ENCODE measurements at places on chromosomes 6 and 20. TPM values are rescaled to one million over a fixed set of nuclear protein-coding genes. Genes with fewer than 3 reads are reported as not detected.

- no peak for DNase-seq
- H3K4me3 ChIP-seq = no peak overlapping the region
- no peak overlapping the region for H3K27ac ChIP-seq
- H3K4me1 ChIP-seq = no peaks in the 10 kb centered on the region
- H3K36me3 ChIP-seq = no peaks in the 10 kb centered on the region
These were observed 54.2 kb downstream of the TSBP1 start for GRCh38 chr6:32317541-32317940.

GRCh38 chr20:2313316-2313715 lies 17.5 kb downstream of the TGM3 start:
- H3K27ac ChIP-seq = no peak overlapping the region
- H3K4me1 ChIP-seq = no peaks in the 10 kb centered on the region
- H3K27me3 ChIP-seq = no peaks in the 10 kb centered on the region
- no peak overlapping the region for H3K4me3 ChIP-seq
- no peak for DNase-seq

ATP6V1G2 gene
- 2.1 TPM for total RNA-seq

GRCh38 chr6:82144852-82145340 lies 102.6 kb downstream of the IBTK start:
- no peaks in the 10 kb centered on the region for H3K36me3 ChIP-seq
- no peak overlapping the region for H3K4me3 ChIP-seq
- H3K4me1 ChIP-seq = no peaks in the 10 kb centered on the region
- H3K27ac ChIP-seq = no peak overlapping the region
- H3K27me3 ChIP-seq = no peaks in the 10 kb centered on the region
- DNase-seq = no peak

DNA sequence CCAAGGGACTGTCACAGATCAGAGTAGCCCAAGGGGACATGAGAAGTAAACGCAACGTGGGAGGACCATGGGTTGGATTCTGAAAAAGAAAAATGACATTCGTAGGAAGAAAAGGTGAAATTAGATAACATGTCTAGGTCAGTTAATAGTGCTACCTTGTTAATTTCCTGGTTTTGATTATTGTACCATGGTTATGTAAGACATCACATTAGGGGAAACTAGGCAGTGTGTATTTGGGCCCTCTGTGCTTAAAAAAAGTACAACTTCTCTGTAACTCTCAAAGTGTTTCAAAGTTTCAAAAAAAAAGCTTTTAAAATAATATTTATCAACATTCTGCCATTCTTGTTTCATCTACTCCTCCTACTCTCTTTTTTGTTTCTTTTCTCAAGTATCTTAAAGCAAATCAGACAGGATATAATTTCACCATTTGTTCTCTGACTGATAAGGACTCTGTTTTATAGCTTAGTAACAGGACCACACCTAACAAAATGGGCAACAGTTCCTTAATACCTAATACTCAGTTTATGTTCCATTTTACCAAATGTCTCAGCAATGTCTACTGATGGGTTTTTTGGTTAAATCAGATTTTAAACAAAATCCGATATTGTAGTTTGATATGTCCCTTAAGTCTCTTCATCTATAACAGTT lies 97.1 kb upstream of the PLCB4 start:
- H3K36me3 ChIP-seq = no peaks in the 10 kb centered on the region
- no peaks in the 10 kb centered on the region for H3K27me3 ChIP-seq
- no peak for DNase-seq
- H3K4me3 ChIP-seq = no peak overlapping the region
- no peaks in the 10 kb centered on the region for H3K4me1 ChIP-seq
- H3K27ac ChIP-seq = no peak overlapping the region

DNA sequence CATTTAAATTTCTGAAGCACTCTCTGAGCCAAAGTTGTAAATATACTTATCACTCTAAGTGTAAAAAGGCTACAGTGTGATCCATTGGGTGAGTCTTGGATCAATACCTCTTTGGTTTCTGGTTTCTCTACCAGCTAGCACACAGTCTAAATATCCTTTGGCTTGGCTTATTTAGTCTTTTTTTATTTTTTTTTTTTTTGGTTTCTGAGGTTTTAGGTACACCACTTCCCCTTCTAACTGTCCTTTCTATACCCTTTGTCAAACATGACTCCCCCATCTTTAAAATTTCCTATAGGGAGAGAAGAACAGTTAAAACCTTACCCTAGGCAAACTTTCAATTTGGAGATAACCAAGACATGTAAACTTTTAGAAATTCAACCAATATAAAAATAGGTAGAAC lies 379.0 kb downstream of the PHF3 start:
- no peaks in the 10 kb centered on the region for H3K4me1 ChIP-seq
- DNase-seq = no peak
- no peak overlapping the region for H3K4me3 ChIP-seq
- H3K27me3 ChIP-seq = no peaks in the 10 kb centered on the region

DNA sequence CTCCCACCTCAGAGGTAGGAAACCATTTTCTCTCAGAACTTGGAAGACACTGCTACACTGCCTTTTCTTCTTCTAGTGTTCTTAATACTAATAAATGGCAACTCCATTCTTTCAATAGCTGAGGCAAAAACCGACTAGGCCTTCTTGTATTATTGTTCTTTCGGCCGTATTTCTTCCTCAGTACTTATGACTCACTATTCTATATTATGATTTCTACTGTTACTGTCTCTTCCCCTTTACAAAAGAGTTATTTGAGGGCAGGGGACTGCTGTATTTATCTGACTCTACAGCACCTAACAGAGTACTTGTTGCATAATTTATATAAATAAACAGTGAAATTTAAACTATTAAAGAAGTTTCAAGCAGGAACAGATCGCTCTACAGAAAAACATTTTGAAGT lies 3.1 kb downstream of the DNAAF9 start:
- H3K4me3 ChIP-seq = no peak overlapping the region
- H3K27ac ChIP-seq = no peak overlapping the region
- no peaks in the 10 kb centered on the region for H3K36me3 ChIP-seq
- no peak for DNase-seq
- H3K4me1 ChIP-seq = peaks cover 22% of the 10 kb centered on the region
- no peaks in the 10 kb centered on the region for H3K27me3 ChIP-seq

GRCh38 chr6:53301801-53302537 lies 46.8 kb downstream of the ELOVL5 start:
- H3K36me3 ChIP-seq = no peaks in the 10 kb centered on the region
- DNase-seq = no peak
- no peaks in the 10 kb centered on the region for H3K27me3 ChIP-seq
- no peak overlapping the region for H3K27ac ChIP-seq
- H3K4me3 ChIP-seq = no peak overlapping the region

DNA sequence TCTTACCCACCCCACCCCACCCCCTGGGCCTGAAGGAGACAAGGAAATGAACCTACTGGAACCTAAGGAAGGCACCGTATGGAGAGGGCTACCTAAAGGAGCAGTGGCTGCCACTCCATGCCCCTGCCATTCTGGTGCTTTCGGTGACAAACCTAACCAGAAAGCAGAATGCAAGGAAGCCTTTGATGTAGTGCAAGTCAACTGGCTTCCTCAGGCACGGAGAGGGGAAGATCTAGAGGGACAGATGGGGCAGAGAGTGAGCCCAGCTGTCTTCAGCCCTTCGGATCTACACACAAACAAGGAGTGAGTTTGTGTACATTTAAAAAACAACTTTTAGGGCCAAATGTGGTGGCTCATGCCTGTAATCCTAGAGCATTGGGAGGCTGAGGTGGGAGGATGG lies 39.5 kb downstream of the PPP1R16B start:
- no peak overlapping the region for H3K4me3 ChIP-seq
- H3K27ac ChIP-seq = peak overlapping the region; percentile 6
- no peaks in the 10 kb centered on the region for H3K27me3 ChIP-seq
- H3K4me1 ChIP-seq = peaks cover 37% of the 10 kb centered on the region
- DNase-seq = peak; percentile 51

DNA sequence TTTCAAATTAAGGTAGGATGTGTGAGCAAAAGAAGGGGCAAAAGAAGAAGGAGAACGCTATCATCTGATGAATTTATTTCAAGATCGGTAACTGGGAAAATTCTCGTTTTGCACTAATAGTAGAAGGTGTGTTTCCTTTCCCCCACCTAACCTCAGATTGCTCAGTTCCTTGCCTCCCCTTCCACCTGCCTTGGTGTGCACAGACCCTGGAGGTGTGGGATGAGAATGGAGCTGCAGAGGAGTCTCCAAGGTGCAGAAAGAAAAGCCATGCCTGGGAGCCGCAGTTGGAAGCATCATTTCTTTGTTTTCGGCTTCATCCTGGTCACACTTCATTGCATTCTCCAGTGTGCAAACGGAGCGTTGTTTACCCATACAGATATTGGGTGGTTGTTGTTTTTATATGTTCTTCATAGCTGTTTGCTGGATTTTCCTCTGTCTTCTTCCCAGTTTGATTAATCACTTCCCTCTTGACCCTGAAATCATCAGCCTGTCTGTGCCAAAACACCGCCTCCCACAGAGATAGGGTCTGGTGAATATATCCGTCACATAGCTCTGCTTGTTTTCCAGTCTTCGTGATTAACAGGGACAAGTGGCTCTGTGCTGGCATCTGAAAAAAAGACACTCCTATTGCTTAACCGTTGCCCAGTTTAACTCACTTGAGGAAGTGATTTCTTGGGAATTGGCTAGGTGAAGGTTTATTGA lies 40.2 kb upstream of the NEDD9 start:
- H3K36me3 ChIP-seq = peaks cover 13% of the 10 kb centered on the region
- no peak for DNase-seq
- no peak overlapping the region for H3K4me3 ChIP-seq
- no peak overlapping the region for H3K27ac ChIP-seq

CCR6 gene
- not detected for total RNA-seq

DNA sequence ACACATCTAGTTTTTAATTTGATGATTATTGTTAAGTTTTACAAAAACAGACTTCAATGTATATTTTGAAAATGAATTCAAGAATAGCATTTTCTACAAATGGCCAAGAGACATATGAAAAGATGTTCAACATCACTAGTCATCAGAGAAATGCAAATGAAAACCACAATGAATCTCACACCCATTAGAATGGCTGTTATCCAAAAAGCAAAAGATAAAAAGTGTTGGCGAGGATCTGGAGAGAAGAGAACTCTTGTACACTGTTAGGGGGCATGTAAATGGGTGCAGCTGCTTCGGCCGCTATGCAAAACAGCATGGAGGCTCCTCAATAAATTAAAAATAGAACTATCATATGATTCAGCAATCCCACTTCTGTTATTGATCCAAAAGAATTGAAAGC lies 185.8 kb upstream of the CCN2 start:
- DNase-seq = no peak
- H3K4me3 ChIP-seq = no peak overlapping the region
- H3K4me1 ChIP-seq = no peaks in the 10 kb centered on the region
- H3K27me3 ChIP-seq = no peaks in the 10 kb centered on the region
- no peaks in the 10 kb centered on the region for H3K36me3 ChIP-seq

- H3K4me3 ChIP-seq = no peak overlapping the region
- no peak for DNase-seq
- H3K4me1 ChIP-seq = no peaks in the 10 kb centered on the region
- peaks cover 7% of the 10 kb centered on the region for H3K27me3 ChIP-seq
- no peaks in the 10 kb centered on the region for H3K36me3 ChIP-seq
- H3K27ac ChIP-seq = no peak overlapping the region
These were observed 20.2 kb upstream of the TOX2 start for GRCh38 chr20:43894491-43894890.

GNMT gene
- total RNA-seq = 2.0 TPM

DNA sequence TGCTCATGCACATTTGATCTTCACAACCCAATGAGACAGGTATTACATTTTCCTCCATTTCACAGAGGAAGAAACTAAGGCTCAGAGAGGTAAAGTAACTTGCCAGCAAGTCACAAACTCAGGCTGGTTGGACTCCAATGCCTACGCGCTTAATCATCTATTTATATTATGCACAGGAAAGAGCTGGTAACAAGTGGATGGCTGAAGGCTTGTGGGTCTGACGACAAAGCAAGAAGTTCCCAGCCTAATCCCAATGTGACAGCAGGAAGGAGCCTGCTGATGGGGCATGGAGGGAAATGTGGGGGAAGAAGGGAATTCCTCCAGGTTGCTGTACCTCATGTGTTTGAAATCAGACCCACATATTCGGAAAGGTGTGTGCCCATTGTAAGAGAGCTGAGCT lies 3.9 kb downstream of the CDH22 start:
- H3K36me3 ChIP-seq = no peaks in the 10 kb centered on the region
- H3K4me3 ChIP-seq = no peak overlapping the region
- H3K27ac ChIP-seq = no peak overlapping the region
- DNase-seq = no peak

SLC2A10 gene
- 0.79 TPM for total RNA-seq

DNA sequence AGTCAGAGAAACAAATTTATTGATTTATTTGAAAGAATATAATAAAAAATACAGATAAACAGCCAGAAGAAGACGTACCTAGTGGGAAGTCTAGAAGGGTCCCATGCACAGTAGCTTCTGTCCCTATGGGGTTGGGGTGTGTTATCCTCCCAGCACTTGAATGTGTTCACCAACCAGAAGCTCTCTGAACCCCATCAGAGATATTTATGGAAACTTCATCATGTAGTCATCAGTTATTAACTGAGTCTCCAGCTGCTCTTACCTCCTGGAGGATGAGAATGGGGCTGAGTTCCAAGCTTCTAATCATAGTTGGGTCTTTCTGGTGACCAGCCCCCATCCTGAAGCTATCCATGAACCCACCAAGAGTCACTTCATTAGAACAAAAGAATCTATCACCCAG lies 15.4 kb upstream of the USP45 start:
- no peak overlapping the region for H3K4me3 ChIP-seq
- H3K27me3 ChIP-seq = no peaks in the 10 kb centered on the region
- no peaks in the 10 kb centered on the region for H3K4me1 ChIP-seq
- H3K36me3 ChIP-seq = peaks cover 6% of the 10 kb centered on the region
- DNase-seq = no peak

DNA sequence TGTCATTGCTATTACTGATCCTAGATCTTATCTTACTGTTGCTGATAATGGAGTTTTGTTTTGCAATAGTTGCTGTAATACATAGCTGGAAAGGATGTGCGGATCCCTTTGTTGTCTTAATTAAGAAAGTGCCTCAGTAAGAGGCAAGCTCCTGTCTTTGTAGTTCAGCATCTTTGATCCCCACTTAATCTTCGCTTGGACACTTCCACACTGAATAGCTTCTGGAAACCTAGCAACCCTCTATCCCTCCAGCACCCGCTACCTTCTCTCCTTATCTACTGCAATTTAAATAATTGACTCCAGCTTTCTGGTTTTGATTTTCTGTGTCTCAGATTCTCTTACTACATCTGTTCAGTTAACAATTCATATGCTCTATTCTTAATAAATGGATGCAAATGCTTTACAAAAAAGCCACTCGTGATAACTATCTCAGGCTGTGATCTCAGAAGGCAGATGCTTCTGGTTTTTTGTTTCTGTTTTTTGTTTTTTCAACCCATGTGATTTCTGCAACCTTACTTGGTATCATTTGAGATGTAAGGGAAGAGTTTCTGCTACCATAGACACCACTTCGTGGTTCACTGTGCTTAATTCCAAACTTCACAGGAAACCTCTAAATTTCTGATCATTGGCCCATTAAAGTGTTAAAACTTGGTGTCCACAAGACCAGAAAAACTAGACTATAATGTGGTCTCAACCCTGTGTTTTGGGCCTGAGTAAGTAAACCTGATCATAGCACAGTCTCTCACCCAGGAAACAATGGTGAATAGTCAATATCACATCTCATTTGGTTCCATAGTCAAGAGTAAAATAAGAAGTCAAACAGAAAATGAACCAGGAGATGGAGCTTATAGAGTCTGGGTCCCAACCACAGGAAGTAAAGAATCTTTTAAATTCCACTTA lies 352.1 kb upstream of the SOX4 start:
- DNase-seq = no peak
- H3K27me3 ChIP-seq = no peaks in the 10 kb centered on the region
- H3K4me3 ChIP-seq = no peak overlapping the region
- H3K4me1 ChIP-seq = no peaks in the 10 kb centered on the region
- no peaks in the 10 kb centered on the region for H3K36me3 ChIP-seq
- H3K27ac ChIP-seq = no peak overlapping the region

GRCh38 chr6:20416567-20417345 lies 15.1 kb downstream of the E2F3 start:
- no peaks in the 10 kb centered on the region for H3K27me3 ChIP-seq
- DNase-seq = peak; percentile 18
- H3K27ac ChIP-seq = peak overlapping the region; percentile 14
- no peaks in the 10 kb centered on the region for H3K36me3 ChIP-seq
- no peak overlapping the region for H3K4me3 ChIP-seq

Data from natural killer cell (primary cell).